ENCODE measurements at places on chromosomes 1 and 21.
A peak's percentile ranks its signal among the peaks of the same experiment; 100 is the strongest.

- DNase-seq = no peak
These were observed 45.0 kb downstream of the ABCD3 start for GRCh38 chr1:94463056-94463764.

DNA sequence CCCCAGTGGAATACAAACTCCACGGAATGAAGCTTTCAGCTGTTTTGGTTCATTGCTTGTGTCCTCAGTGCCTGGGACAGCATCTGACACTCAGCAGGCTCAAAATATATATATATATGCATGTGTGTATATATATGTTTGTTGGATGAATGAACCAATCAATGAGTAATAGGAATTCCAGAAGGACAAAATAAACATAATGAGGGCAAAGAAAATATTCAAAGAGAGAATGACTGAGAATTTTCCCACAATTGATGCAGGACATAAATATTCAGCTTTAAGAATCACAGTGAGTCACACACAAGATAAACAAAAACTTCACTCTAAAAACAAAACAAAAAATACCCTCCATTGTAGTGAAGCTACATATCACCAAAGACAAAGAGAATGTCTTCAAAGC lies 64.0 kb downstream of the CHD5 start:
- no peak for DNase-seq

- peak; percentile 40 for DNase-seq
These were observed 871 bp downstream of the PLA2G2F start for GRCh38 chr1:20139776-20140612.

GRCh38 chr1:58881471-58881994 lies 97.7 kb upstream of the JUN start:
- peak; percentile 80 for DNase-seq

DNA sequence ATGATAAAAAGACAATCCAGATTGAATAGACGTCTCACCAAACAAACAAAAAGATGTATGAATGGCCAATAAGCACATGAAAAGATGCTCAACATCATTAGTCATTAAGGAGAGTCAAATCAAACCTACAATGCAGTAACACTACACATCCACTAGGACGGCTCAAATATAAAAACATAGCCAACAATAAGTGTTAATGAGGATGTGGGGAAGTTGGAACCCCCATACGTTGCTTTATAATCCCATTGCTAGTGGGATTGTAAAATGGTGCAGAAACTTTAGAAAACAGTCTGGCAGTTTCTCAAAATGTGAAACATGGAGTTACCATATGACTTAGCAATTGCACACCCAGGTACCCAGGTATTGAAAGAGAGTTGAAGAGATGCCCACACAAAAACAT lies 14.7 kb upstream of the IL24 start:
- DNase-seq = no peak

- no peak for DNase-seq
These were observed 178.5 kb upstream of the DEPDC1 start for GRCh38 chr1:68675336-68675735.

DNA sequence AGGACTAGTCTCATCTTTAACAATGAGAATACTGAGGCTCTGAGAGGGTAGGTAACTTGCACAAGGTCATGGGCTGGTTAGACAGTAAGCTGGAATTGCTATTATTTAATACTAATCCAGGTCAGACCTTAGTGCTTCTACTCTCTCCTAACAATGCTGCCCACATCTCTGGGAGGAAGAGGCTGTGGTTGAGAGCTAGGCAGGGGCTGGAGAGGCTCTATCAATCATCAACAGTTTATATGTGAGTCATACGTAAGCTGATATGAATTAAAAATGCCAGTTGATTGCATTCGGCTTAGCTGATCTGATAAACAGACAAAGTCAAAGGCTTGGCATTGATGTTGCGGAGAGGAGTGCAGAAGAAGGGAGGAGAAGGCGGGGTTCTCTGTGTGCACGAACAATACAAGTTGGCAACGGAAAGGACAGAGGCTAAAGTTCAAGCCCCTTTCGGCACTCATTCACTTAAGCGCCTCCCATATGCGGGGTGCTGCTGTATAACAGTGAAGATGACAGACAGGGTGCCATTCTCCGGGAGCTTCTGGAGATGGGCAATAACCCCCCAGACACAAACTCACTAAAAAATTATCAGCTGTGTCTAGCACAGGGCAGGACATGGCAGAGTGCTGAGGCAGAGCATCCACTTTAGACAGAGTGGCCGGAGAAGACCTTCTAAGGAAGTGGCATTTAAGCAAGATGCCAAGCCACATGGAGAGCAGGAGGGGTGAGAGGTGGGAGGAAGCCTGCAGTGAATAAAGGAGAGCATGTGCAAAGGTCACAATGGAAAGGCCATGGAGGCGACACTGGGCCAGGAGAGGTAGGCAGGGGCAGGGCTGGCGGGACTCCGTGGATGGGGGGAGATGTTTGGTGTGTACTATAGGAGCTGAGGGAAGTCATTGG lies 195.2 kb downstream of the ZSCAN20 start:
- no peak for DNase-seq

DNA sequence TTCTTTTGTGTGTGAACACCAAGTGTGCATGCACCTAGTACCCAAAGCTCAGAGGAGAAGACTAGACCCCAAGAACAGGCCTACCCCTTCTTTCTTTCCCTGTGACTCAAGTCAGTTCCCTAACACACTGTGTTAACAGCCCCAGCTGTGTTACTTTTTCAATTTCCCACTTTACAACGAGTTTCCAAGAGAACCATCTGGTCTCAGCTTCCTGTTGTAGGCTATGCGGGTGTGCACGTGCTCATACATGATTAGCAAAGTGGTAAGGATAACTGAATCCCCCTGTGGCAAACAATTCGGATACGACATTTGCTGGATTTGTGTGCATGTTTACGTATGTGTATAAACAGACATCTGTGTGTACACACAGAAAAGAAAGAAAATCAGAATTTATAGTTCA lies 17.9 kb downstream of the IFNAR2 start:
- DNase-seq = no peak

- no peak for DNase-seq
These were observed 111.3 kb downstream of the ADSS2 start for GRCh38 chr1:244340396-244340795.

- DNase-seq = no peak
These were observed 9.6 kb downstream of the DISC1 start for GRCh38 chr1:231636157-231636556.

GRCh38 chr1:33429332-33429731 lies 1.6 kb downstream of the PHC2 start:
- DNase-seq = no peak

Data from sigmoid colon (tissue), 7 donors.